Activated CD8-positive, alpha-beta T cell treated with anti-CD3 and anti-CD28 coated beads, Interleukin-2, amount 10 ng/mL, durations not matched to agents 7 days and 5 days (primary cell): ENCODE measurements at places on chromosomes 7 and 10. TPM values are rescaled to one million over a fixed set of nuclear protein-coding genes. Genes with fewer than 3 reads are reported as not detected.

The ENTPD1 gene
- total RNA-seq: 14.2 TPM

The LRRC4 gene
- total RNA-seq: 0.24 TPM

The GPAM gene
- 6.1 TPM for total RNA-seq

The TRIM73 gene
- total RNA-seq: 8.3 TPM

The CALCR gene
- not detected for total RNA-seq

The GHRHR gene
- not detected for total RNA-seq
